ENCODE measurements at places on chromosomes 5 and 9. TPM values are rescaled to one million over a fixed set of nuclear protein-coding genes. Genes with fewer than 3 reads are reported as not detected.

The NELFB gene
- 81.2 TPM for total RNA-seq

The PCDHA11 gene
- not detected for total RNA-seq

The SHOC1 gene
- total RNA-seq, result not detected

The TMEM167A gene
- 110 TPM for total RNA-seq

The ANKRD31 gene
- 0.04 TPM for total RNA-seq

The EPB41L4B gene
- 0.38 TPM for total RNA-seq

The NFIB gene
- 3.0 TPM for total RNA-seq

The ZNF300 gene
- total RNA-seq, result 8.1 TPM

The RNF130 gene
- 30.0 TPM for total RNA-seq

The PCDHB6 gene
- not detected for total RNA-seq

The STKLD1 gene
- 0.20 TPM for total RNA-seq

The SKIC3 gene
- total RNA-seq, result 54.0 TPM

The OBP2B gene
- not detected for total RNA-seq

The SPINK4 gene
- total RNA-seq, result not detected

The OR1L4 gene
- total RNA-seq, result not detected

The ACTBL2 gene
- total RNA-seq, result not detected

The CDKN2A gene
- total RNA-seq, result not detected

The SCGB3A2 gene
- 0.35 TPM for total RNA-seq

The FBXL7 gene
- 0.09 TPM for total RNA-seq

The ENTREP1 gene
- not detected for total RNA-seq

The ZNF454 gene
- not detected for total RNA-seq

The MEIKIN gene
- total RNA-seq, result not detected

The SIT1 gene
- total RNA-seq, result not detected

The SLC1A1 gene
- total RNA-seq, result 0.16 TPM

The SLC34A3 gene
- not detected for total RNA-seq

The OR1J2 gene
- total RNA-seq, result not detected

The PCDHGA11 gene
- total RNA-seq, result not detected

The ESM1 gene
- total RNA-seq, result not detected

The F2RL1 gene
- 0.27 TPM for total RNA-seq

The GABRG2 gene
- total RNA-seq, result 1.2 TPM
